ENCODE measurements at places on chromosomes 1 and 21. TPM values are rescaled to one million over a fixed set of nuclear protein-coding genes. Genes with fewer than 3 reads are reported as not detected.

Gene KCNE2
- polyA plus RNA-seq, result not detected

Gene LEFTY1
- polyA plus RNA-seq, result not detected

Gene IFI6
- 32.8 TPM for polyA plus RNA-seq

Gene GJA8
- polyA plus RNA-seq, result not detected

Gene CYP2J2
- polyA plus RNA-seq, result 0.13 TPM

Gene S100A7
- polyA plus RNA-seq, result not detected

Gene TRABD2B
- polyA plus RNA-seq, result not detected

Gene AGMAT
- polyA plus RNA-seq, result 3.7 TPM

Gene OR2M3
- not detected for polyA plus RNA-seq

Gene UMODL1
- polyA plus RNA-seq, result 0.04 TPM

Gene ADGRB2
- not detected for polyA plus RNA-seq

Gene ST6GALNAC5
- polyA plus RNA-seq, result not detected

Gene BACE2
- 72.6 TPM for polyA plus RNA-seq

Gene SH3BP5L
- polyA plus RNA-seq, result 2.8 TPM

Gene PBX1
- polyA plus RNA-seq, result 0.41 TPM

Gene FAM72C
- not detected for polyA plus RNA-seq

Gene SUSD4
- not detected for polyA plus RNA-seq

Gene PPOX
- 13.9 TPM for polyA plus RNA-seq

Gene INKA2
- 0.28 TPM for polyA plus RNA-seq

Gene PTAFR
- polyA plus RNA-seq, result 5.5 TPM

Gene HRNR
- polyA plus RNA-seq, result not detected

Gene SERTAD4
- polyA plus RNA-seq, result not detected

Gene AMIGO1
- polyA plus RNA-seq, result 0.37 TPM

Gene SH2D1B
- polyA plus RNA-seq, result 0.32 TPM

Gene OR2L3
- polyA plus RNA-seq, result not detected

Gene TENT5C
- polyA plus RNA-seq, result 79.2 TPM

Gene AVPR1B
- not detected for polyA plus RNA-seq

Gene FCRL6
- polyA plus RNA-seq, result not detected

Gene CRYAA
- not detected for polyA plus RNA-seq

Gene CFAP74
- polyA plus RNA-seq, result not detected

Gene MPZ
- not detected for polyA plus RNA-seq

Gene DYNLT5
- polyA plus RNA-seq, result not detected

Gene TRAF3IP3
- polyA plus RNA-seq, result 161 TPM

Gene LHX4
- 0.30 TPM for polyA plus RNA-seq

Gene DMRTA2
- not detected for polyA plus RNA-seq

Gene CCDC190
- not detected for polyA plus RNA-seq

Gene CLDN17
- polyA plus RNA-seq, result not detected
